NCI-H1092 (cell line): ENCODE measurements at places on chromosomes 13 and 19.

GRCh38 chr13:98141509-98142379 lies 1.1 kb upstream of the FARP1 start:
- no peak for DNase-seq

DNA sequence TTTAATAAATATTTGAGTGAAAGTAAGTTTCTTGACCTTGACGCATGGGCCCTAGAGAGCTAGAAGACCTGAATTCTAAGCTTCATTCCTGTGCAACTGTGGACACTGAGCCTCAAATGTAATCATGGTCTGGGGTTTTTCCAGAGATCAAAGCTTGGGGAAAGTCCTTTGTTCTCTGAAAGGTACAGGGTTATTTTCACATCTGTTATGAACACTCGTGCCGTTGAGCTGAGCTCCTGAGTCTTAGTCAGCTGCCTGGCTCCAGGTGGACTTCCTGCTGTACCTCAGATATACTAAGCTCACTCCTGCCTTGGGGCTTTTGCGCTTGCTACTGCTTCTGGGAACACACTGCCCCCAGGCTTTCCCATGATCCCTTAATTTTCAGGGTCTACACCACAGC lies 7.5 kb upstream of the ZBTB32 start:
- DNase-seq, result no peak

- no peak for DNase-seq
Observed at GRCh38 chr19:4067396-4068046, 822 bp upstream of the ZBTB7A start.

GRCh38 chr13:47519626-47520025 lies 481.4 kb downstream of the SUCLA2 start:
- DNase-seq, result no peak

GRCh38 chr13:113771709-113772331 lies 12.8 kb downstream of the TMEM255B start:
- DNase-seq, result no peak

DNA sequence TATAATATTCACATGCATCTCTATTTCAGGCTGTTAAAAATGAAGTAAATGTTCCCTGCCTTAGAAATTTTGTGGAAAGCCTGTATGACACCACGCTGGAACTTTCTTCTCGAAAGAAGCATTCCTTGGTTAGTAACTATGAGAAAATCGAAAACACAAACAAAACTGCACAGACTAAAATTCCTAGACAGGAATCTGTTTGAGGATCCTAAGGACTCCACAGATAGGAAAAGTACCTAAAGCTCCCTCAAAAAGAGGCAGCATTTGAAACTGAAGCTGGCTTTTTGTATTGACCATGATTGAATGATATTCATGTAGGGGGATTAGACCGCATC lies 103.4 kb downstream of the FRY start:
- DNase-seq, result no peak

GRCh38 chr13:102584434-102584833 lies 12.4 kb upstream of the TPP2 start:
- DNase-seq, result no peak

GRCh38 chr13:43776006-43776405 lies 10.8 kb downstream of the ENOX1 start:
- no peak for DNase-seq

- no peak for DNase-seq
Observed at GRCh38 chr13:111115965-111116521, 933 bp downstream of the ARHGEF7 start.

DNA sequence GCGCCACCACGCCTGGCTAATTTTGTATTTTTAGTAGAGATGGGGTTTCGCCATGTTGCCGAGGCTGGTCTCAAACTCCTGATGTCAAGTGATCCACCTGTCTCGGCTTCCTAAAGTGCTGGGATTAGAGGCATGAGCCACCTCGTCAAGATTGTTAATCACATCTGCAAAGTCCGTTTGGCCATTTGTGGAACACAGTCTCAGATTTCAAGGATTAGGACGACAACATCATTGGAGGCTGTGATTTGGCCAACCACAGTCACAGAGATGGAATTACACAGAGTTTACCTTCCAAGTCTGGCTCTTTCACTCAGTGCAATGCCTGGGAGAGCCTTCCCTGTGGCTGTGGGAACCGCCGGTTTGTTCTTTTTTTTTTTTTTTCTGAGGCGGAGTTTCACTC lies 17.8 kb downstream of the SULT2B1 start:
- DNase-seq, result no peak

GRCh38 chr19:28899703-28900102 lies 313.2 kb downstream of the UQCRFS1 start:
- DNase-seq, result no peak

- no peak for DNase-seq
Observed at GRCh38 chr19:400976-401865, 7.7 kb downstream of the C2CD4C start.

DNA sequence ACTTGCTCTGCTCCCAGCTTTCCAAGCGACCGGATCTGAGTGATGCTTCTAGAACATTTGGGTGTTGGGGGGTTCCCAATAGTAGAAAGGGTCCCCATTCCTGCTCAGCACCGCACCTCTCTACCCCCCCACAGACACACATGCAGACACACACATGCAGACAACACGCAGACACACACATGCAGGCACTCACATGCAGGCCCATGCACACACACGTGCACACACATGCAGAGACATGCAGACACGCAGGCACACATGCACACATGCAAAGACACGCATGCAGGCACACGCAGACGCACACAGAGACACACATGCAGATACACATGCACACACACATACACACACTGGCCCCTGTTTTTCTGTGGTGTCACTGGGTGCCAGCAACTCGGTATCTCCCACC lies 23.8 kb downstream of the ONECUT3 start:
- DNase-seq, result no peak

- no peak for DNase-seq
Observed at GRCh38 chr13:95573221-95573620, 20.7 kb downstream of the CLDN10 start.

DNA sequence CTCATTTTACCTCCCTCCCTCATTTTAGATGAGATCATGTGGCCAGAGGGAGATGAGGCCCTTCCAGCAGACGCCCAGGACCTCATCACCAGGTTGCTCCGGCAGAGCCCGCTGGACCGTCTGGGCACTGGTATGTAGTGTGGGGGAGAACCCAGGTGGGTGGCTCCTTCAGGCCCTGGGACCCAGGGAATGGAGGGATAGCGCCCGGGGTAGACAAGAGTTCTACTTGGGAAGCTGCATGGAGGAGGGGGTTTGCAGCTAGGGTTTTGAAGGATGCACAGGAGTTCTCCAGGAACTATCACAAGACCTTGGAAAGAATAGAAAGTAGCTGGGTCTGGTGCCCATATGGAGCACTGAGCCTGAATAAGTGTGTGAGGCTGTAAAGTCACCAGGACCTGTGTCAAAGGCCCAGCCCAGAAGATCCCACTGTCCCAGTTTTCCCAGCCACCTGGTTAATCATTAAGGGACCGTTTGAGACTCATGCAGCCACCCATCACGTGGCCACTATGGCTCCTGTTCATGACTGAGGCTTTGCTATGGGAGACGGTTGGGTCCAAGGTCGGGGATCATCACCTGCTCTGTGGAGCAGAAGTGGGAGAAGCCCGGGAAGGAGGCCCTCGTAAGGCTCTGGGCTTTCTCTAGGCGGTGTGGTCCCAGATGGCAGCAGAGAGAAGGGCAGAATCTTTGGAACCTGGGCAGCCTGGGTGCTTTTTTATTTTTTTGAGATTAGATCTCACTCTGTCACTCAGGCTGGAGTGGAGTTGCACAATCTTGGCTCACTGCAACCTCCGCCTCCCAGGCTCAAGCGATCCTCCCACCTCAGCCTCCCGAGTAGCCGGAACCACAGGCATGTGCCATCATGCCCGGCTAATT lies 17.0 kb upstream of the PIK3R2 start:
- no peak for DNase-seq

GRCh38 chr19:13040232-13040947 lies 45.1 kb downstream of the NFIX start:
- DNase-seq, result no peak

- no peak for DNase-seq
Observed at GRCh38 chr19:45782820-45783785, 813 bp upstream of the DMPK start.

GRCh38 chr13:76730220-76730619 lies 156.0 kb downstream of the KCTD12 start:
- no peak for DNase-seq

DNA sequence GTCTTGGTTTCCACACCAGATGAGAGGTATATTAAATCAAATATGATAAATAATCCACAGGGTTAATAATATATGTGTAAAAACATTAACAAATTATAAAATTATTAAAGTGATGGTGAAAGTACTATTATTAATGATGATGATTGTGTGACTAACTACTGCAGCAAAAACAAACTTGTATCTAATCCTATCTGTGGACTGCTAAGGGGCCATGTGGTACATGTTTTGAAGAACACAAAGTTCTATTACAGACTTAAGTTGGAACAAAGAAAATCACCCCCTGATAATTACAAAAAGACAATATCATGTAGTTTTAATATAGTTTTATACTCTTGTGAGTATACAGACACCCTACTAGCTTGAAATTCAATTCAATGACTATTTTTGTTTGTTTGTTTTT lies 504.2 kb upstream of the NBEA start:
- DNase-seq, result no peak

GRCh38 chr13:33186861-33187291 lies 98.7 kb downstream of the STARD13 start:
- DNase-seq, result no peak

- no peak for DNase-seq
Observed at GRCh38 chr13:95745289-95745688, 68.3 kb downstream of the DNAJC3 start.

DNA sequence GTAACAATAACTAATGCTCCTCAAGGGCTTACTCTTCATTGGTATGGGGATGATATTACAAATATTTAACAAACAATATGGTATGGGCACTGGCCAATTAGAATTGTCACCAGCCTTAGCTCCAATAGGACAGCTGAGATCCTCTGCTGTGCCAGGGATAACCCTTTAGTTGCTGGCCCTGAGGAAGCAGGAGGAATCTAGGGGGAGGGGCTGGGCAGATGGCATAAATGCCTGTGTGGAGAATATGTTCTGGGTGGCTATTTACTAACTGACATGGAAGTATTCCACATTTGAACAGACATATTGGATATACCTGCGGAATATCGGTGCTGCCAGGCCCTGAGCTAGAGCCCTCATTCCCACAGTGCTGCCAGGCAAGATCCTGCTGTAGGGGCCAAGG lies 16.6 kb upstream of the LRCH1 start:
- DNase-seq, result no peak

DNA sequence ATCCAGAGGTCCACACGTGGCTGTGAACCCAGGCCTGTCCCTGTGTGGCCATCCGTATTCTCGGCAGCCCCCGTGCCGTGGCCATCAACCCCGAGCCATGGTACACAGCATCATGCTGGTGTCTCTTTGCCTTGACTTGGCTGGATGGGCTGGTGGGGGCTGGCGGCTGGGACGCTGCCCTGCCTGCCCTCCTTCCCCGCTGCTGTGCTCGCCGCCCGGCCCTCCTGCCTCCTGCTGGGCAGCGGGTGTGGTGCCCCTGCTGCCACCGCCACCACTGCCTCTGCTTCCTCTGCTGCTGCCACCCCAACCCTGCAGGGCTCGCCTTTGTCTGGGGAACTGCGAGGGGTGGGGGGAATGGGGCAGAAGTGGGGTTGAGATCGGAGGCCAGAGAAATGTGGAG lies 19.7 kb upstream of the EHD2 start:
- no peak for DNase-seq

DNA sequence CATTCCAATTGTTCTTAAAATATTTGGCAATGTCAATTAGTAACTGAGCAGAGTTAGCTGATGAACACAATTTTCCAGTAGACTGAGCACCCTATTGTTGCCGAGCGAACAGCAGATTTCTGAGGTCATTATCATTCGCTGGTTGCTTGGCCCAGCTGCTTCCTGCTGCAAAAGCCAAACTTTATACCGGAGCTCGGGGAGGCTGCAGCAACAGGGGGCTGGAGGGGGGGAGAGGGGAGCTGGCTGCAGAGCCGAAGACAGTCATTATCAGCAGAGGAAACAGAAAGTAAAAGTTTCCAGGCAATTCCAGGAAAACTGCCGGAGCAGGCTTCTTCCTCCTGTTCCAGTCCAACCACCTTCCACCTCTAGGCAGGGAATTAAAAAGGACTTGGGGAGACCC lies 77.9 kb downstream of the ZNF536 start:
- DNase-seq, result no peak

- DNase-seq, result peak; percentile 10
Observed at GRCh38 chr13:101916775-101917474, 464.4 kb downstream of the ITGBL1 start.

DNA sequence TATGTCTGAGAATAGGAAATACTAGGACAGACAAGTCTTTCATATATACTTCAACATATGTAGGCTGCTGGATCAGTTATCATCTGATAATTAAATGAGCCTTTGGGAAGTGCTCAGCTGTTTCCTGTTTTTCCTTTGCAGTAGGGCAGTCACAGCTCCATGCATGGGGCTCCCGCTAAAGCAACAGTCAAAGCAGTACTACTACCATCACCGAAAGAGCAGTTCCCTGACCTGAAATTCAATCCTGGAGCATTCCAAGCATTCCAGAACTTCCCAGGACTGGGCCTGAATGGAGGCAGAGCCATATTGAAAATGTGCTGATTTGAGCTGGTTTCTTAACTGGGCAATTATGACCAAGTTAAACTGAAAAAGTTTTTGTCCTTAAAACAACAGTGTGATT lies 20.5 kb downstream of the MICU2 start:
- DNase-seq, result no peak

DNA sequence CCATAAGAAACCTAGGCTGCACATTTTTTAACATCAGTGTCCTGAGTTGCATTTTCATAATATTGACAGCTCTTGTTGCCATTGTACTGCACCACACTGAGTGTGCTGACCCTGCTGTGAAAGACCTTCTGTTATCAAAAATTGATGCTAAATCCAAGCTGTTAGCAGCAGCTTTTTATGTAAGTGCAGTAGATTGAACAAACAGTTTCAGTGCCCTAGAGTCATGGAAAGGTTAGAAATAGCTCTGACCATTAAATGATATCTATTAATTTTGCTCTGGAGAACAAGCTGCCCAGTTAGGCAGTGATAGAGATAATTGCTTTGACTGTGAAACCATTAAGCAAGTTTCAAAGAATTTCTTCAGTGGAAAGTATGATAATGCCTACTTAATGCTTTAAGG lies 1289.2 kb upstream of the PCDH20 start:
- DNase-seq, result peak; percentile 12

DNA sequence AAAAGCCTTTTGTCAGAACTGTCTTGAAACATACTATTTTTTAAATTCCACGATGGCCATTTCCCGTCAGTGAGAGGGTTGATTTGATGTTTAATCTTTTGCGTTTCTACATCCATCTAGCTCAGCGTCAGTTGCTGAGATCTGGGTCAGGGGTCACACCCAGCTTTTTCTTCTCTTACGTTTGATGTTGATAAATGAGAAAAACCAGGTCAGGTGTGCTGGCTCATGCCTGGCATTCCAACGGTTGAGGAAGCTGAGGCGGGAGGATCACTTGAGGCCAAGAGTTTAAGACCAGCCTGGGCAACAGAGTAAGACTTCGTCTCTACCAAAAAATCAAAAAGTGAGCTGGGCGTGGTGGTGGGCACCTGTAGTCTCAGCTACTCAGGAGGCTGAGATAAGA lies 168.9 kb downstream of the PTPRS start:
- no peak for DNase-seq
